Activated CD4-positive, alpha-beta T cell treated with anti-CD3 and anti-CD28 coated beads, Interleukin-2, Interleukin-6, amounts not matched to agents 100 ng/mL and 50 ng/mL, durations not matched to agents 16 hours and 8 hours (primary cell): ENCODE measurements at places on chromosomes 4 and X.
A peak's percentile ranks its signal among the peaks of the same experiment; 100 is the strongest.

GRCh38 chr4:42910459-42910858 is 17.9 kb downstream of the GRXCR1 start:
- no peak for DNase-seq

- DNase-seq, result no peak
Measured at GRCh38 chr4:54001668-54002365, 62.6 kb downstream of the CHIC2 start.

- DNase-seq, result no peak
Measured at GRCh38 chrX:133215017-133215416, 3.1 kb downstream of the TFDP3 start.

DNA sequence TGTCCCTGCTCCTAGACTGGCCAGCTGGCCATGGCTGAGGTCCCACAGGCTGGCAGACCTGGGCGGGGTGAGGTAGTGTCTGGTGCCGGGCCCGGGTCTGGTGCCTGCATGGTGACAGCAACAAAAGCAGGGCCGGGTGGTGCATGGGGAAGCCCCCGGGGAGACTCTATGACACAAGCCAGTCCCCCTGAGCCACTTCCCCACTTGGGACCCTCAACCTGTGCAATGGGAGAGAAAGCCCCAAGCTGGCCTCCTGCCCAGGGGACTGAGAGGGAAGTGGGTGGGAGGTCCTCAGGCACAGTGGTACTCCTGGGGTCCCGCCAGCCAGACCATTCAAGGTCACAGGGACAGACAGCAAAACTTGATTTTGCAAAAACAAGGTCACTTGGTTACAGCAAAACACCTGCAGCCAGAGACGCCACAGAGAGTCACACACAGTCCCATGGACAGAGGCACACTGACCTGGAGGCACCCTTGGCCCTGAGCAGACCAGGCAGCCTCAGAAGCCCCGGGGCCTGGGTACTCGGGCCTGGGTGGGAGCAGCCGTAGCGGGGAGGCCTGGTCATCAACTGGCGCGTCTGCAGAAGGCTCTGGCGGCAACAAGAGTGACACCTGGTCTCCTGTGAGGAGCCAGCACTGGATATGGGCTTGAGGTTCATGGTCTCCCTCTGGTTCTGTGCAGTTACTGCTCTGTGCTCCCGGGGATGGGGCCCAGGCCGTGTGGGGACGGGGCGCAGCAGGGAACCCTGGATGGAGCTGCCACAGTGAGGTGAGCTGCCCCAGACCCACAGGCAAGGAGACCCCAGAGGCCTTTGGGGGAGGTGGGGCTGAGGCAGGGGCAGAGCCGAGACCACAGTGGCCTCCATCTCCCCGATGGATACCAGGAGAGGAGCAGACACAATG is 60.6 kb downstream of the HTRA3 start:
- no peak for DNase-seq

DNA sequence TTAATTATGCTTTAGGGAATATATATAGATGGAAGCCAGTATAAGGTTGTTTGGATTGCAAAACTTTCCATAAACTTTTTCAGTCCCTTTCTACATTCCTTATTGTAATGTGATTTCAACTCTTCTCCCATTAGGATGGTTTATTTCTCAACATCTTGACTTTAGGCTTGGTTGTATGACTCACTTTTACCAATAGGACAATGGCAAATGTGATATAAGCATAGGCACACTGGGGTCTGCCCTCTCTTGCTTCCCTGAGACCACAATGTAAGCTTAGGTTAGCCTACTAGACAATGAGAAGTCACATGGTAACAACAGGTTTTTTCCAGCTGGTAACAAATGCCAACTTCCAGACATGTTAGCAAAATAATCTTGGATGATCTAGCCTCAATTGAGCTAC is 163.3 kb upstream of the RBPJ start:
- no peak for DNase-seq

- no peak for DNase-seq
Measured at GRCh38 chr4:84263415-84263814, 235.7 kb downstream of the NKX6-1 start.

DNA sequence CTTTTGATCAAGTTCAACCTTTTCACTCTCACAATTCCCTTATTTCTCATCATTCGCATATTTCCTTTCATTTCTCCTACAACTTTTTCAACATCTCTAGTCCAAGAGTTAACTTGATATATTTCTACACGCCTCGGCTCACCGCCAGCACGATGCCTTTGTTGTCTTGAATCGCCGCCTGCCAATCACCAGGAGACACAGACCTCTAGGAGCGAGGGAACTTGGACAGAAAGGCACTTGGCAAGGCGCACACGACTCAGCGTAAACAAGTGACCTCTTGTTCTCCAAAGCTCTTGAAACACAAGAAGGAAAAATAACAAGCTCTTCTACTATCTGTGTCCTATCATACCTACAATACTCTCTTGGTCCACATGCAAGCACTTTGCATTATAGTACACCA is 27.1 kb upstream of the RBMX start:
- DNase-seq, result no peak

- DNase-seq, result no peak
Measured at GRCh38 chr4:20019310-20020015, 232.2 kb upstream of the SLIT2 start.

- DNase-seq, result peak; percentile 10
Measured at GRCh38 chr4:113384600-113384999, 335.1 kb downstream of the ANK2 start.

DNA sequence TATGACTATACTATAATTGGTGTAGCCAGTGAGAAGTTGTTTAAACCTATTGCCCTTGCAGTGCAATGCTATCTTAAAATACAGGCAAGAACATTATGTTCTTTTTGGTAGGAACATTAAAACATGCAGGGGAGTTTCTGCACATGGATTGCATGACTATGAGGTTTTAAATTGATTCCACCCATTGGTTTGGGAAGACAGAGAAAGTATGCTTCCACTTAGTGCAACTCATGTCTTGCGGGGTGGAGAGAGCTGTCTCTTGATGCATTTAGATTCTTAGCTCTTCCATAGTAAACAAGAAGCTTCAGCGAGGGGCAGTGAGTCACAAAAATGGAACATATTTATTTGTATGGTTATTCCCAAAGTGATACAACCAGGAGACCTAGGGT is 39.5 kb upstream of the RASL11B start:
- DNase-seq, result no peak

DNA sequence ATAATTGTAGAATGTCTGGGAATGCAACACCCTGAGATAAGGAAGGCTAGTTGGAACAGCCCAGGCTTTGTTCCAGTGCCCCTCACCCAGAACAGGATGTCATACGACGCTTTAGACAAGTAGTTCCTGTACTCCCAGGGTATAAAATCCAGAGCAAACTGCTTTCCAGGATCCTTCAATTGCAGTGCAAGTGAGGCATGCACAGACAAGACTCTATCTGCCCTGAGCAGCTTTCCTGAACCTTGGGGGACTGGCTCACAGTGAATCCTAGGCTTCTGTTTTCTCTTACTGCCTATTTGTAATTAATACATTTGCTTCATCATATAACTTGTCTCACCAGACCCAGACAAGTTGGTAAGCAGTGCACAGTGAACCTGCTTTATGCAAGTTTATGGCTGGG is 48.4 kb upstream of the IL9R start:
- no peak for DNase-seq

DNA sequence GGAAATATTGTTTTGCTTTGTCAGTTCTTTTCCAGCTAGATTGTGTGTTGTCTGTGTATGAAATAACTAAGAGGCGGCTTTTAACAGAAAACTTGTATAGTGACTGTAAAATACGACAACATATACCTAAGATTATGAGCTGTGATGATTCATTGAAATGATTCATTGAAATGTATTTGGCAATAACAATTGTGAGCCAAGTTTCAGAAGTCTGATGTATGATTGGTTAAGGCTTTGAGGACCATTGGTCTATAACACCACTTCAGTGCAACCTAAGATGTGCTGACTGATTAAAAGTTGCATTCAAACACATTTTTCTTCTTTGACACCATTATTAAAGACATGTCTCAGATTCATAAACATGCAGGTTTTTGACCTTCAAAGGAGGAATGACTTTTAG is 76.6 kb downstream of the PTPN13 start:
- no peak for DNase-seq

GRCh38 chr4:8403173-8403753 is 37.3 kb downstream of the ACOX3 start:
- DNase-seq, result peak; percentile 63

GRCh38 chrX:104316739-104317138 is 62.0 kb upstream of the ESX1 start:
- DNase-seq, result no peak

GRCh38 chr4:76582074-76582816 is 147.2 kb downstream of the SHROOM3 start:
- no peak for DNase-seq

GRCh38 chr4:123649645-123650391 is 253.2 kb downstream of the SPRY1 start:
- no peak for DNase-seq

DNA sequence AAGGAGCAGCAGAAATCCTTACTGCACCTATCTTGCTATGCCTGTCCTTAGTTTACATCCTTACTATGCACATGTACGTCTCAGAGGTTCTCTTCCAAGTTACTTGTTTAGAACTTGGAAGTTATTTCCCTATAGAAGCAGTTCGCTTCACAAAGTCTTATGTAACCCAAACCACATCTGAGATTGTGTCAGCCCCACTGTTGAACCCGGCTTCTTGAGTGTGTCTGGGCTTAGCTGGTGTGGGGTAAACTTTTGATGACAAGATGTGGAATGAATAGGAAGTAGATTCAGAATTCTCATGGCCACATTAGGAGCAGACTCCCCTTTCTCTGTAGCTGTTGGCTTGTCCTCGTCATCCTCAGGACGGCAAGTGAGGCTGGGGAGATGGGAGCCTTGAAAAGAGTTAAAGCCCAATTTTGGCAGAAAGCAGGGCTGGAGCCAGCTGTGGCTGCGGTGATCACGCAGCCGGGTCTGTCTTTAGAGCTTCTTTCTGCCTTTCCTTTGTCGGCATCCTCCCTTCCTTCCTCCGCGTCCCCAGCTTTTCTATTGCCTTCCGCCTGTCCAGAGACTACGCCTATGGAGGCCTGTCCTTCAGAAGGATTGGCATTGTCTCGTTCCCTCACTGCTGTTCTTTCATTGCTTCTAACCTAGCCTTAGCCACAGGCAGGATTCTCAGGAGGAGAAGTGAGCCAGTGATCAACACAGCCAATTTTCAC is 23.0 kb upstream of the LIMCH1 start:
- no peak for DNase-seq

DNA sequence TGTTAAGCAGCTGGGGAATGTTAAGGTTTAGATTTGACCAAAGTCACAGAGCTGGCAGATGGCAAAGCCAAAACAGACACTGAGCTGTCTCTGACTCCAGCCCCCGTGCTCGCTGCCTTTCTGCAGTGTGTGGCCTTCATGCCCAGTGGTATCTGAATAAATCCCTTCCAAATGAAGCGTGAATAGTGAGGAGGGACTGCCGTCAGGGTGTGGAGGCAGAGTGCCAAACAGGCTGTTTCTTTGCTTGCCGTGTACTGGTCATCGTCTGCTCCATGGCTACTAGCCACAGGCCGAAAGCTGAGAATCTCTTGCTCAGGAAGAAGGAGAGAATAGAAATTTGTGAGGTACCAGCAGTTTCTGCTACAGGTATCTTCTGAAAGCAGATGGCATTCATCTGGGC is 19.7 kb downstream of the PRIMPOL start:
- no peak for DNase-seq

DNA sequence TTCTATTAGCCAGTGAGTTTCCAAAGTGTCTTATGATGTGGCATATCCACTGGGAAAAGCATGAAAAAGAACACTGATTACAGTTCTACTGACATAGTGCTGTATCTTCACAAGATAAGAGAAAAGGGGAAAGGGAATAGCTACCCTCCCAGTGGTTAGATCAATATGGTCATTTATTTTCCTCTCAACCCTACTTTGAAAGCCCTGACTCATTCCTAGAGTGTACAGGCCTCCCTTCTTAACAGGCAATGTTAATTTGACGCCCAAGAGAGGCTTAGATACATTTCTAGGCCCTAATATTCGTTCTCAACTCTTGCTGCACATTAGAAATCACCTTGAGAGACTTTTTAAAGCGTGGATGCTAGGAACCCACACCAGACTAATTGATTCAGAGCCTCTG is 20.4 kb upstream of the BRS3 start:
- DNase-seq, result peak; percentile 4

DNA sequence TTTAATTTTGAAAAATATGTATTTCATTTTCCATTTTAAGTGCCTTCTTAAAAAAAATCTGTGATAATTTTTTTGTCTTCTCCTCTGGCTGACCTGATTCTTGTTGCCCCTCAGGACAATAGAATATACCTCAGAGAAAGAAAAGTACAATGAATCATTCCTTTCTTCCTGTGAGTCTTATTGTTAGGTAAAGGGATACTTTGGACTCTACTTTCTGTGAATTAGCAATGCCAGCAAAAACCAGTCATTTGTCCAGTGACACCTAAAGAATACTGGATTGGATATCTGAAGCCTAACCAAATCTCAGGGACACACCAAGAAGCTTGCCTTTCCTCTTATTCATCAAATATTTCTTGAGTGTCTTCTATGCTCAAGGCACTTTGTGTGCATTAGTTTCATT is 102.1 kb downstream of the AREG start:
- DNase-seq, result no peak

DNA sequence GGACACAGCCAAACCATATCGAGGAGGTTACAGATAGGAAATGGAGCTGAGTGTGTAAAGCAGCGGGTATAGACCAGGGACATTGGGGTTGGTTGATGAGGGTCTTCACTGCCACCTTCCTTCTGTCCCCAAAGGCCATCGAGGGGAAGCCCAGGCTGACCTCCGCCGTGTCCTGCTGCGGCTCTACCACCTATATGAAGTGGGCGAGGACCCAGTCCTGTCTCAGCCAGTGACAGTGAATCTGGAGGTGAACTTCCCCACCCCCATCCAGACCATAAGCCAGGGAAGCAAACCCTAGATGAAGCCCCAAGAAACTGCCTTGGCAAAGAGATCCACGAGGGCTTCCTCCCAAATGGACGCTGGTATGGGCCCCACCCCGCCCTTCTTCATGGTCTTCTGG is 23.2 kb upstream of the MRFAP1 start:
- no peak for DNase-seq

DNA sequence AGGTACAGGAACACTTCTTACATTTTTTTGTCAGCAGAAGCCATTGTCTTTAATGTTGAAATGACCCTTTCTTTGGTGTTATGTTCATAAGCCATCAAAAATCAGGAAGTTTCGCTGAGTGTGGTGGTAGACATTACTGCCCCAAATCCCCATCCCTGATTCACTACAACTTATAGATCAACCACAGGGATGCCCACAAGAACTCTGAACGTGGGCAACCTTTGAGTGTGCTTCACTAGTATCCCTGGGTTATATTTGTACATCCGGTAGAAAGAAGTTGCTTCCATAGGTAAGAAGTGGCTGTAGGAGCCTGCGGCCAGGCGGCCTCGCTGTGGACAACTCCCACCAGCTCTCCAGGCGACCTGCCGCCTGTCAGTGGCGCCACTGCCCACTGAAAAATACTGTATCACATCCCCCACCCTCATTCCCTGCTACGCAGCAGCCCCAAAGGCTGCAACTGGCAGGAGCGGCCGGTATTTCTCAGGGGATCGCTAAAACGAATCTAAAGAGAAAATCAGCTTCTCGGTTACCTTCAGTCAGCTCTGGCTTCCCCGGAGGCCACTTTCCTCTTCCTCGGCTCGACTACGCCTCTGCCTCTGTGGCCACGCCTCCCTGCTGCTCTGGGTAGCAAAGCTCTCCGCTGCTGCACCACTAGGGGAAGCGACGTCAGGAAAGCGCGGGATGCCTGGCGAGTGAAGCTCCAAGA is 13.9 kb upstream of the ETDC start:
- peak; percentile 51 for DNase-seq

GRCh38 chrX:39022106-39022505 is 220.8 kb downstream of the MID1IP1 start:
- no peak for DNase-seq

GRCh38 chrX:125757794-125758564 is 408.1 kb downstream of the DCAF12L2 start:
- no peak for DNase-seq

GRCh38 chr4:173501592-173502150 is 28.4 kb downstream of the HAND2 start:
- DNase-seq, result no peak
